Left lobe of liver (tissue), 2 donors: ENCODE measurements at places on chromosomes 2 and 18. TPM values are rescaled to one million over a fixed set of nuclear protein-coding genes. Genes with fewer than 3 reads are reported as not detected.

- no peak for DNase-seq
Observed at GRCh38 chr18:12960853-12961397, 13.1 kb downstream of the SEH1L start.

- DNase-seq = no peak
Observed at GRCh38 chr2:227597036-227597435, 1.7 kb upstream of the SCYGR2 start.

GRCh38 chr2:32617599-32618189 is 10.2 kb upstream of the TTC27 start:
- no peak for DNase-seq

Gene PSMA8
- total RNA-seq = not detected

Gene GREB1L
- total RNA-seq = 4.3 TPM
